Natural killer cell treated with Interleukin-12 subunit alpha and Interleukin-12 subunit beta and Interleukin-15 and Interleukin-18, amount 100 ng/mL, for 72 hours (primary cell): ENCODE measurements at places on chromosomes 12 and 14. TPM values are rescaled to one million over a fixed set of nuclear protein-coding genes. Genes with fewer than 3 reads are reported as not detected.

DNAH10 gene
- 0.36 TPM for total RNA-seq

SLCO1A2 gene
- not detected for total RNA-seq

KRT74 gene
- not detected for total RNA-seq

BORCS5 gene
- 26.9 TPM for total RNA-seq

SLC22A17 gene
- total RNA-seq = not detected

CBLN3 gene
- total RNA-seq = 5.3 TPM

TGM1 gene
- 8.7 TPM for total RNA-seq

SERPINA6 gene
- total RNA-seq = not detected

BBOF1 gene
- total RNA-seq = 2.1 TPM

PRKD1 gene
- not detected for total RNA-seq

DNA sequence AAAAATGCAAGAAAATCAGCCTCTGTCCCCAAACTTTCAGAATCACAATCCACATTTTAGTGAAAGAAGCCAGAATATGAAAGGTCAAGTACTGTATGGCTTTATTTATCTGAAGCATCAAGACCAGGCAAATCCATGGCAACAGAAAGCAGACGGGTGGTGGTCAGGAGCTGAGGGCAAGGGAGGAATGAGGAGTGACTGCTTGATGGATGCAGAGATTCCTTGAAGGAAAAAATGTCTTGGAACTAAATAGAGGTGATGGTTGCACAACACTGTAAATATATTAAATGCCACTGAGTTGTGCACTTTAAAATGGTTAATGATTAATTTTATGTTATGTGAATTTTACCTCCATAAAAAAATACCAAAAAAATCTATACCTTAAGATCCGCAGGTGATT lies 165.1 kb downstream of the GXYLT1 start:
- DNase-seq = no peak

GRCh38 chr14:98665007-98665406 lies 607.0 kb downstream of the BCL11B start:
- DNase-seq = no peak

- DNase-seq = no peak
Observed at GRCh38 chr12:78375461-78375860, 489.1 kb upstream of the SYT1 start.

GRCh38 chr14:58560208-58560607 lies 77.6 kb upstream of the DACT1 start:
- DNase-seq = no peak

DNA sequence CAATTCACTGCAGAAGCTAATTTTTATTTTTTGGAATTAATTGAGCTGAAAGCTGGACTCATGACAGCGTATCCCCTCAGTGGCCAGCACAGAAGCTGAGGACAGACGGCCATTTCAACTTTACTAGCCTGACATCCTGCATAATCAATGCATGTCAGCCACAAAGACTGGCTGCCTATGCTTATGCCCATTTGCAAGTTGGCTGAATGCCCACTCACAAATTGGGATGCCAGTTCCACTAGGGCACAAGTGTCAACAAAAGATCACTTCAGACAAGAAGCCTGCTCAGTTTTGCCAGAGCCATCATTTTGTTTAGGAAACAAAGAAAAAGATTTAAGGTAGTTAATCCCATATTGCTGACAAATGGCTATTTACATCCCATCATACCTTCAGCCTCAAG lies 417.6 kb downstream of the NOVA1 start:
- DNase-seq = no peak

GRCh38 chr12:104682790-104683279 lies 226.1 kb downstream of the CHST11 start:
- peak; percentile 91 for DNase-seq

- DNase-seq = no peak
Observed at GRCh38 chr12:113270709-113271009, 49.4 kb downstream of the TPCN1 start.

GRCh38 chr12:131090274-131091210 lies 136.8 kb downstream of the ADGRD1 start:
- no peak for DNase-seq

DNA sequence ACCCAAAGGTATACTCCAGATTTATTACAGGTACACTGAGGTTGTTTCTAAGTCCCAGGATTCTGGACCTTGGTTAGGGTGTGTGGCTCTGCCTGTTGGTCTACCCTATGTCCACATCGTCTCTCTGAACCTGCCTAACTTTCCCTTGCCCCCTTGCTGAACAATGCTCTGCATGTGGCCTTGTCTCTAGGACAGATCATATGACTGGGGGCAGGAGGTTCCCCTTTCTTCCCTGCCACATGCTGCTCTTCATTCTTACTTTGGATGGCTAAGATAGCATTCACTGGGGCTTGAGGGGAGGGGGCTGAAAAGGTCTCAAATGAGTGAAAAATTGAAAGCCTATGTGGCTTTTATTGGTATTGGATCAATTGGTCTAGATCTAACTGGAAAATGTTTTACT lies 49.2 kb downstream of the MBIP start:
- no peak for DNase-seq

- no peak for DNase-seq
Observed at GRCh38 chr14:84991021-84991420, 538.9 kb upstream of the FLRT2 start.

- no peak for DNase-seq
Observed at GRCh38 chr14:71680736-71681387, 251.4 kb upstream of the RGS6 start.

GRCh38 chr14:72742838-72743195 lies 151.1 kb downstream of the DPF3 start:
- no peak for DNase-seq

- no peak for DNase-seq
Observed at GRCh38 chr12:54127538-54128259, 61.1 kb downstream of the SMUG1 start.

DNA sequence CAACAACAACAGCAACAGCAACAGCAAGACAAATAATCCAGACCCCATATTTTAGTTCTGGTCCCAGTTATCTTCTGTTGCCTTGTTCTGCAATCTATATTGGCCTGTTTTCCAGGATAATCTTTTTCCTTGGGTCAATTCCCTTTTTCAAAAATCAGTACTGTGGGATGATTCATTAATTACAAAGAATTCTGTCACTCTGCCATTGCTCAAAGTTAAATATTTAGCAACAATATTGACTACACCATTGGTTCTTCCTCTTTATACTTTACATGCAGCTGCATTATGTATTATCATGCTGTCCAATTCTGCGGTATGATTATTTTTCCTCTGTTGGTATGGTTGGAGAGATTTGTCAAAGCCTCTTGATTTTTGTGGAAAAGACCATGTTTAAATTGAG lies 10.1 kb upstream of the GALNT8 start:
- no peak for DNase-seq

- no peak for DNase-seq
Observed at GRCh38 chr12:7158781-7159609, 28.8 kb downstream of the CLSTN3 start.

DNA sequence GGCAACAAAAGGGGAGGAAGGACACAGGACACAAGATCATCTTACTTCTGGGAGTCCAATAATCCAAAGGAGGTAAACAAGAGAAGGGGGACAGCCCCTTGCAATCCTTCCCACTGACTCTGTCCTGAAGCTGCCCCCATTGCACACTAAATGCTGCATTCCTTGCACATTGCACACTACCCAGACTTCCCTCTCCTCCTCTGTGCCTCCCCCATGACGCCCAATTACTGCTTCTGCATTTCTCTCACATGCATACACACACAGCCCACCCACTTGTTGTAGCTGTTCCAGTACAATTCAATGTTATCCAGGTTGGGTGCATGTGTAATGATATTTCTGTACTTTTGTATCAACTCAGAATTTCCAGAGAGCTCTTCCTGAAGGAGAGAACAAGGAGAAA lies 5.5 kb downstream of the NDRG2 start:
- no peak for DNase-seq

DNA sequence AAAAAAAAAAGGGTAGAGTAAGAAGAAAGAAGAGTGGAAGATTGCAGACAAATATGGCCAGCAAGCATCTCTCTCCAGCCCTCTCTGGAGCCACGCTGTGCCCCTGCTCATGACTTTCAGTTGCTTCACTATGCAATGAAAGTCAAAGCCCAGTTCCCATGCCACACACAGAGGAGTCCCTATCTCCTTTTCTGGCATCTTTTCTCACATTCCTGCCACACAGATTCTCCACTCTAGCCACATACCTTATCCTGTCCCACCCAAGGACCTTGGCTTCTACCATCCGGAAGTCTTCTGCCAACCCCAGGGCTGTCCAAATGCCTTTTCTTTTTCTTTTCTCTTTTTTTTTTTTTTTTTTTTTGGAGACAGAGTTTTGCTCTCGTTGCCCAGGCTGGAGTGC lies 39.3 kb upstream of the CAPRIN2 start:
- no peak for DNase-seq

DNA sequence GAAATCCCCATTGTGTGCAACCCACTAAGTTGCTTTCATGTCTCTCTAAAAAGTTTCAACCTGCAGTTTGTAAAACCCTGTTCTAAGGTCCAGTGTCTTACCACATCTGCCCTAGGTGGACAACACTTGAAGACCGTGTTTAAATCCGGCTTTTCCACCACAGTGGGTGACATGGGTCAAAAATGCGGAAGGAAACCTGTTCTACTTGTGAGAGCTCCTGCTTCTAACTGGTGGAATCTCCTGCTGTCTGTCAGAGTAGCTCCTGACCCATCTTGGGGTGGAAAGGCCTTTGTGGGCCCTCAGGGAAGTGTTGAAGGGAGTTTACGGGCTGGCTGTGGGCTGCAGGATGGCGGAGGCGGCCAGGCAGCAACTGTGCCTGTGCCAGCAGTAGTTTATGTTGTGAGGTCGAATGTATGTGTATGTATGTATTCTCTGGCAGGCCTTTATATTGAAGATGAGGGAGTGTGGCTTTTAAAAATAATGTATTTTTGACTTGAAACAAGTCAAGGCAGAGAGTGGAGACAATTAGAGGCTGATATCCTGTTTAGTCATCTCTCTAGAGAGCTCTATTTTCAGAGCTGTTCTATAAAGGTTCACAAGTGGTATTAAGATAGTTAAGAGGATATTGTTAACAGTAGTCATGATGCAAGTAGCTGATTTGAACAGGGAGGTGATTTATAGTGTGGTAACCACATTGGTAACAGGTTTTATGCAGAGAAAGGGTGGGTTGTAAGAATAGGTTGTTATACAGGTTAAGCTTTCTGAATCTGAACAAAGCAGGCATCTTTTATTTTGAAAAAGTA lies 67.0 kb downstream of the PRKCH start:
- no peak for DNase-seq

DNA sequence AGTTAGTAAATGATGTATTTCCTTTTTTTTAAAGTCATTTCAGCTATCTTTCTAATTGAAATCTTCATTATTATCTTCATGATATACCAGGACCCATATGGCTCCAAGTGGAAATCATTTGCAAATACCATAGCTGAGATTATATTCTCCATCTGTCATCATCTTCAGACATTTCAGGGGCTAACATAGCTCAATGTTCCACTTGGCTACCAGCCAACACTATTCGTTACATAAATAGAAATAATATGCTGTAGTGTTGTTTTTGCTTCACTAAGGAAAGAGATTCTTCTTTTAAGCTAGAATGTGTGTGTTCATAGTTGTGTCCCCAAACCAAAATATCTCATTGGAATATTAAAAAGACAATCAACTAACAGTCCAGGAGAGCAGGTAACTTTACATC lies 225.1 kb downstream of the DIO2 start:
- DNase-seq = no peak

DNA sequence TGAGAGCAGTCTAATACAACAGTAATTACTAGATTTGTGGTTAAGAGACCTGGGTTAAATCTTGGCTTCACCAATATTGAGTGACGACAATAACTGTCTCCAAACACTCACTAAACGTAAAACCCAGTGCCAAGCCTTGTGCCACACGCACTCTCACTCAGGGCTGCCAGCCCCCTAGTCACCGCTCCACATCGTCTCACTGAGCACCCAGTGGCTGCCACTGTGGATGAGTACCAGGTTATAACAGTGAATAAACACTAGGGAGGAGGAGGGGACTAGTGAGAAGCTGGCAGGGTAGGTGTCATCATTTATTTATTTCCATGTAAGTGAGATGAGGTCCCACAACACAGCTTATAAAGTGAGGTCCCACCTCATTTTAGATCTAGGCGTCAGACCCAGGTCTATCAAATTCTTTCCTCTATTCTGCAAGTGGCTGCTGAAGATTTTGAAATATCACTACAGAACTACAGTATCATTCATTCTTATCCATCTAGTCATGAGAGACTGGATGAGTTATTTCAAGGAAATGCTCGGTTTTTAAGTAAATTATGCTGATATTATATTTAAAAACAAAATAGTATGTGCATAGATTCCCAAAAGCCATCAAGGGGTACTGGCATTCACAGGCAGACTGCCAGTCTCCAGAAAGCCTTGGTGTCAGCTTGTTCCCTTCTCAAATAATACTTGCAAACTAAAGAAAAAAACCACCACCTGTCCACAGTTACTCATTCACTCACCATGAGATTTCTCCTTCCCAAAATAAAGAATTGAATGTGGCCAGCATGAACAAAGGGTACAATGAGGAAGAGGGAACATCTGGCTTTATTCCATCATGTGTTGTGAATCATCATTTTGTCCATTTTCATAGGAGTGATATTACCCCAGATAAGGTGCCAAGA lies 84.0 kb downstream of the PTPN21 start:
- DNase-seq = no peak

DNA sequence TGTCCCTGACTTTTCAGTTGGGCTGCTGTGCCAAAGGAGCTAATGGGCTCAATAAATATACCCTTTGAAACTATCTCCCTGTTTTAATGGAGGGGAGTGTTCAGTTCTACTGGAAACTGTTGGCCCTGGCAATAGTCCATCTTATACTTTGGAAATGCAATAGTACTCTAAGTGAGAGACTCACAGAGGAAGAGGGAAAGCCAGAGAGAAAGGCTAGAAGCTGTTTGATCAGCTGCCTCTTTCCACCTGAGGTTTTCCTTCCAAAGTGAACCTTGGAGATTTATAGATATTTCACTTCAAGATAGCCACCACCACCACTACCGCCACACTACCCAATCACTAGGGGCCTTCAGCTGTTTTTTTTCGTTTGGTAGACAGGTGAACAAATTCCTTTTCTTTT lies 93.6 kb upstream of the CCDC91 start:
- DNase-seq = no peak
